Stimulated activated CD4-positive, alpha-beta T cell treated with anti-CD3 and anti-CD28 coated beads, Interleukin-2, amount 100 ng/mL, for 24 hours (primary cell): ENCODE measurements at places on chromosomes 5 and 9.

GRCh38 chr5:143216211-143216610, 187.3 kb downstream of the NR3C1 start:
- DNase-seq, result no peak

DNA sequence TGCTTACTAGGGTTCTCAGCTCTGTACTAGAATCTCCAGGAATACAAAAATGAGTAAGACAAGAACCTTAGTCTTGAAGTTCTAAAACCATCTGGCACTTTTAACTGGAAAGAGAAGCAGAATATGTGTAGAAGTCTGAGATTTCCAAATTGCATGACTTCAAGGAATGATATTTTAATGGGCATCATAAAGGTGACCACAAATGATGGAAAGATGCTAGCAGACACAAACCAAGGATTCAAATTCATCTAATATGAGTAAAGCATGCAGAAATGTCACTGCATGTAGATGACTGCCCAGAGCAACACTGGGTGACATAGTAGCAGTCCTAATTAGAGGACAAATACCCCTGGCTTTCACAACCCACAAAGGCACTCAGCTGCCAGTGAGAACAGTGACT, 117.2 kb downstream of the RPS23 start:
- DNase-seq, result no peak

GRCh38 chr5:135244620-135245021, 154.4 kb downstream of the MACROH2A1 start:
- no peak for DNase-seq

DNA sequence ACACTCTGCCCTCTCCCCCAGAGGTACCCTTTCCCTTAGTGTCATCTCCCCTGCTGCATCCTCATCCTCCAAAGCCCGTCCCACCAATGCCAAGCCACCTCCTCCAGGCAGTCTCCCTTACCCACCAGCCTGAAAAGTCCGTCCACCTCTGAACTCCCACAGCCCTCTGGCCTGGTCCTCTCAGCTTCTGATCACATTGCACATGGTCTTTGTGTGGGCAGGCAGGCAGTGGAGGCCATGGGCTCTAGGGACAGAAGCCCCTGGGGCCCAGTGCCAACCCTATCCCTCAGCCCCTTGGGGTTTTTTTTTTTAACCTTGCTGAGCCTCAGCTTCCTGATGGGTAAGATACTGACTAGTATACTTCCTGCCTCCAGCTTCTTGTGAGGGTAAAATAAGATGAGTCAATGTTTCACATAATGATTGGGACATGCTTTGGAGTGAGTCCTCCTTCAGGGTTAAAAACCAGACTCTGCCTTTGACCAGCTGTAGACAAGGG, 19.4 kb downstream of the CSF1R start:
- no peak for DNase-seq

DNA sequence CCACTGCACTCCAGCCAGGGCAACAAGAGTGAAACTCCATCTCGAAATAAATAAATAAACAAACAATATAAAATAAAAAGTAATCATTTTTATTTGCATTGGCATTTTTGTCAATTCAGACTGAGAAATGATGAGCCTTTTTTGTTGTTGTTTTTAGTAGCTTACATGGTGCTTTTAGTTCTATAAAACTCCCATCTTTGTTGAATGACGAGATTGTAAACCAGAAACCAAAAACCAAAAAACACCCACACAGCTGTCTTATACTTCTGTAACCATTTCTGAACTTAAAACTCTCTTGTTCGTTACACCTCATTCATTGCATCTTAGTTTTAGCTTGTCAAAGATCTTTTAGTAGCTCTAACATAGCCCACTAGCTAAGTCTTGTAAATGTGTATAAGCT, 44.7 kb downstream of the GGTA1 start:
- DNase-seq, result no peak

GRCh38 chr9:137041124-137041523, 4.9 kb downstream of the NPDC1 start:
- DNase-seq, result no peak

DNA sequence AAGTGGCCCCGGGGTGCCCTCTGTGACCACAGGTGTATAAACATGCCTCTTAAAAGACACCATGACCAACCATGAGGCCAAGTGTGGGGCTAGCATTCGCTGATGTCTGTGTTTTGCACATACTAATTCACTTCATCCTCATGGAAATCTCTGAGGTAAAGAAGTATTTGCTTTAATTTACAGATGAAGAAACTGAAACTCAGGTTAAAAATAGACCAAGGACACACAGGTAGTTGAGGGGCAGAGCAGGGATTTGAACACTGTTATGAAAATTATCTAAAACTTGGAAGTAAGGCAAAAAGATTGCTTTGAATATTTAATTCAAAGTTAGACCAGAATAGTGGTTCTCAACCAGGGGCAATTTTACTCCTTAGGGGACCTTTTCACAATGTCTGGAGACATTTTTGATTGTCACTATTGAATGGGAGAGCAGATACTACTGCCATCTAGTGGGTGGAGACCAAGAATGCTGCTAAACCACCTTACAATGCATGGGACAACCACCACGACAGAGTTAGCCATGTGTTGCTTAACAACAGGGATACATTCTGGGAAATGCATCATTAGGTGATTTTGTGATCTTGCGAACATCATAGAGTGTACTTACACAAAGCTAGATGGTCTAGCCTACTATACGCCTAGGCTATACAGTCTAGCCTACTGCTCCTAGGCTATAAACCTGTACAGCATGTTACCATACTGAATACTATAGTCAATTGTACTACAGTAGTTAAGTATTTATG, 8.0 kb upstream of the FXN start:
- peak; percentile 43 for DNase-seq

DNA sequence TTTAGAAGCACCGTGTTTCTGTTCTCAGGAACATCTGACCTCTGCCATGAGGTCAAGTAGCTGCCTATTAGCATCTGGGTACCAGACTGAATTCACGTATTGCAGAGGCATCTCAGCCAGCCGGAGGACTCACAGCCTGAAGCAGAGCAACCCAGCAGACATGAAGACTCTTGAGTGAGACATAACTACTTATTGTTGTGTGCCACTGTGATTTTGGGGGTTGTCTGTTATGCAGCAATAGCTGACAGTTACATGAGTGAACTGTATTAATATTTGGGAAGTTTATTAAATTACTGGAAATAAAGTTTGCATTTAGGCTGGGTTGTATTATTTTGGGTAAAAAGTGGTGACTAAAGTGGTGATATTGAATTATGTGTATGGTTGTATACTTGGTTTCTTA, 1.3 kb upstream of the ACOT12 start:
- DNase-seq, result no peak

DNA sequence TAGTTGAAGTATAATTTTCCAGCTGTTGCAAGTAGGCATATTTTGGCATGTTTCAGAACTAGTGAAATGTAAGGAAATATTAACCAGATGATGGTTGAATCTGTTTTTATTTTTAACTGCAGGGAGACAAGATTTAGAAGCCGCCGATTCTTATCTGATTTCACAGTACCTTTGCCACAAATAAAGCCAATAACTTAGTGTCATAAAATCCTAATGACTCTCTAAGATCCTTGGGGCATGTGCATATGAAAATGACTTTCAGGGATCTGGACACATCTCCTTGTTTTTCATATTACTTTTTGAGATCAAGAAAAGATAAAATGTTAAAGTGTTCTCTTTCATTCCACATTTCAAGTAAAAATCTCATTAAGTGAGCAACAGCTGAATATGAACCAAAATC, 125.8 kb upstream of the CNTLN start:
- no peak for DNase-seq
